ENCODE measurements at places on chromosomes 7 and 10.
A peak's percentile ranks its signal among the peaks of the same experiment; 100 is the strongest.

GRCh38 chr7:46909601-46910051 is 672.3 kb downstream of the TNS3 start:
- DNase-seq = peak; percentile 82

DNA sequence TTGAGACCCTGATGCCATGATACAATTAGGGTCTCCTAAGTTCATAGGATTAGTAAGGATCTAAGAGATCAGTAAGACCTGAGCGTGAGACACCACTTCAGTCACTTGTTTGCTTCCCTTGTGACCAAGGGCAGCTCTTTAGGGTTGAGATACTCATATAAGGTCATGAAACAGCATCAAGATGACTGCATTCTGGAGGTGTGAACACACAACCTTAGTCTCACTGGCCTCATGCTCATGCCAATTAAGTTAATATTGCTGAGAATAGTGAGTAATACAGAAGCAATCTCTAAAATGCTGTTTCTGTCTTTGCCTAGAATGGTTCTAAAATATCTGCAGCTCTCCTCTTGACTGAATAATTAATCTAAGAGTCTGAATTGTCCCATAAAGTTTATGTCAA is 39.6 kb upstream of the KLHL7 start:
- peak; percentile 57 for DNase-seq

DNA sequence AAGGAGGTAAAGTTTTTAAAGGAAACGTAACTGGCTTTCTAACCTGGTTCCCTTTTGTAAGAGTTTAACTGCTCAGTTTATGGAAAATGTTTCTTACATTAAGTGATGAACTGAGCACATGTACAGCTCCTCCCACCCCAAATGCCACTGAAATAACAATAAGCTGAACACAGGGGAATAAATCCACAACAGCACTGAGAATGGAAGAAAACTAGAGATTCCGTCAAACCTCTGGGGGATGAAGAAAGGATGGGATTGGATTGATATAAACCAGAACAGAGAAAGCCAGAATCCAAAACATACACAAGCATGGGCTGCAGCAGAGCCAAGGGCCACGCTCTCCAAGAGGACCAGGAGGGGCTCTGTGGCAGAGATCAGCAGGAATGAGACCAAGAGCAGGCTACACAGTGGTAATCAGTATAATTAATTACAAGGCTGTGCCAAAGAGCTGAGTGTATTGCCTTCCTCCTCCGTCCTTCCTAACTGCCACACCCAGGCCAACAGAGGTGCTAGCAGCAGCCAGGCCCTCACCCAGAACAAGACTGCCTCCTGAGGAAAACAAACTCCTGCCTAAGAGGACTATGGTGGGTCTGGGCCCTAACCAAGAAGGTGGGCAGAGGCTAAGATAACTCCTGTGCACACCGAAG is 73.9 kb downstream of the KIAA1549 start:
- no peak for DNase-seq

DNA sequence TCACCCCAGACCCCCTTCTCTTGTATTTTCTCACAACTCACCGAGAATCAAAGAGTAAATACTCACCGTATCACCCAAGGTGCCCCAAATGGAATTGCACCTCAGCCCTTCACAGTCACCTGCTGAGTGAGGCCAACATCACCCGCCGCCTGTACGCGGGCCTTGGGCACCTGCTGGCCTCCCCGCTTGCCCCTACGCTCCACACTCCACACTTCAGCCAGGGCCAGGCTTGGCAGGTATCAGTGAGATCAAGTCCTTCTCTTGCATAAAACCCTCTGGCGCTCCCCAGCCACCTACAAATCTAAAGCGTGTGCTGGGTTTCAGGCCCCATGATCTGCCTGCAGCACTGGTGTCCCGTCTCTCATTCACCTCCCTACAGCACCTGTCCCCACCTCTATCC is 300.6 kb downstream of the GFRA1 start:
- no peak for DNase-seq

DNA sequence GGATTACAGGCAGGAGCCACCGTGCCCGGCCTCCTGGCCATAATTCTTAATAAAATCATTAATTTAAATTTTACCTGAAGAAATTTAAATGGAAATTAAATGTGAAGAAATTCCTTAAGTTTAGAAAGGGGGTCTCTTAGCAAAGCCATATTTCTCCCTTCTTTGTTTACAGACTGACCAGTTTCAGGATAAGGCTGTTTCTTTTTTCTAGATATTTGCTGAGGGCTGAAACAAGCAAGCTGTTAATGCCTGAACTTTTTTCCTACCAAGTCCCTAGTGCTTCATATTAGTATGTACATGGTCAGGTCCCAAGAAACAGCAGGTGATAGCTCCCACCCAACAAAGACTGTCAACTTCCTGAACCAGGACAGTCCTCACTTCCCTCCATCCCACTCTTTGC is 18.1 kb upstream of the PDIA4 start:
- DNase-seq = no peak

DNA sequence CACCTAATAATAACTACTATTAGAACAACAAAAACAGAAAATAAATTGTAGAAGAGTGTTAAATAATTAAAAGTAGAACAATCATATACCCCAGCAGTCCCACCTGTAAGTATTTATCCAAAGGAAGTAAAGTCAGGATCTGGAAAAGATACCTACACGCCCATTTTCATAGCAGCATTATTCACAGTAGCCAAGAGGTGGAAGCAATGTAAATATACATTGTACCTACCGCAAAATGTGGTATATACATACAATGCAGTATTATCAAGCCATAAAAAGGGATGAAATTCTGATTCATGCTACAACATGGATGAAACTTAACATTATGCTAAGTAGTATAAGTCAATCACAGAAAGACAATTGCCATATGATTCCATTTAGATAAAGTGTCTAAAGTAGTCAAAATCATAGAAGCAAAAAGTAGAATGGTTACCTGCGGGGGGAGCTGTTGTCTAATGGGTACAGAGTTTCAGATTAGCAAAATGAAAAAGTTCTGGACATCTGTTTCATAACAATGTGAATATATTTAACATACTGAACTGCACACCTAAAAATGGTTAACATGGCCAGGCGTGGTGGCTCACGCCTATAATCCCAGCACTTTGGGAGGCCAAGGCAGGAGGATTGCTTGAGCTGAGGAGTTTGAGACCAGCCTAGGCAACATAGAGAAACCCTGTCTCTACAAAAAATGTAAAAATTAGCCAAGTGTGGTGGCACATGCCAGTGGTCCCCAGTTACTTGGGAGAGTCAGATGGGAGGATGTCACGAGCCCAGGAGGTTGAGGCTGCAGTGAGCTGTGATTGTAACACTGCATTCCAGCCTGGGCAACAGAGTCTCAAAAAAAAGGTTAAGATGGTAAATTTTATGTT is 6.0 kb upstream of the TMED4 start:
- DNase-seq = peak; percentile 67

- DNase-seq = no peak
Observed at GRCh38 chr7:138745189-138745588, 44.0 kb upstream of the SVOPL start.

DNA sequence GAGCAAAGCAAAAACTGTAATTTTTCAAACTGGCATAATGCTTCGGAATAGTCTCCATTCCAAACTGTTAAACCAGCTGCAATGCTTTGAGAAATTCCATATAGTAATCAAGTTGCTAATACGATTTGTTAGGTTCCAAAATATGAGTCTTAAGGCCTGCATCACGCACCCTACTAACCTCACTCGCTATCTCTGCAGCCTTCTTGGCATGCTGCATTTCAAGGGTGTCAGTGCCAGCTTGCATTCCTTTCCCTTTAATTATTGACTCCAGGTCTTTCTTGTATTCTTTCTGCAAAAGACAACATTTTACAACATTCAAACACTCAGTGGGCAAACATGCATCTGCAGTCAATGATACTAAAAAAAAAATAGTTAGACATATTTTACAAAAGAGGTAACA is 61.8 kb downstream of the NEBL start:
- no peak for DNase-seq

- DNase-seq = peak; percentile 70
Observed at GRCh38 chr10:85645926-85646711, 720.5 kb downstream of the GRID1 start.

- DNase-seq = peak; percentile 42
Observed at GRCh38 chr10:86775056-86775869, 18.8 kb downstream of the BMPR1A start.

DNA sequence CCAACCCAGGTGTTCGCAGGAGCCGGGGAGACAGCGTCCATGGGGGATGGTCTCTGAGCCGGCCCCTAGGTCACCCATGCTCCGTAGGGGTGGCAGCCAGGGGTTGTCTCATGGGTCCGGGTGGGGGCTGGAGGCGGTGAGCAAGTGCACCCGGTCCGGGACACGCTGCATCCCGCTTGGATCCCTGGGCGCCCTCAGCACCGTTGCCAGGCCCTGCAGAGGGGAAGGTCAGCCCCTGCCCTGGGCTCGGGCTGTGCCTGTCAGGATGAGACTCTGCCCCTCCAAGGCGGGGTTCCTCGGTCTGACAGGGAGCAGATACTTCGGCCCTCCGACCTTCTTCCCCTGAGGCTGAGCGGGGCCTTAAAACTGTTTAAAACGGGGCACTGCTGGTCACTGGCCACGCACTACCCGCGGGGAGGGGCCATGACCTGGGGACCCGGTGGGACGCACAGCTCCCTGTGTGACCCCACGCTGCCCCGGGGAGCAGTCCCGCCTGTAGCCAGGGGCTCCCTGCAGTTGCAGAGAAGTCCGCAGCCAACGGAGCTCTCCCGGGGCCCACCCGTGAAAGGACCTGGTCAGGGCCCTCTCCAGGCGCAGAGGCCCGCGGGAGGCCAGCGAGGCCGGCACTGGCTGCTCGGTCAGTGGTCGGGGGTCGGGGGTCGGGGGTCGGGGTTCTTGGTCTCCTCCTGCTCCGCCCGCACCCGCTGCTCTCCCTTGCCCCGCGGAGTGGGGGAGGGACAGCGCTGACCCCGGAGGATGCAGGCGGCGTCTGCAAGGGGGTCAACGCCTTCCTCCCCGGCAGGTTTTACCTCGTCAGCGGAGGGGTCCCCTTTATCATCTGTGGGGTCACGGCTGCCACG is 33.4 kb upstream of the KNDC1 start:
- DNase-seq = no peak

DNA sequence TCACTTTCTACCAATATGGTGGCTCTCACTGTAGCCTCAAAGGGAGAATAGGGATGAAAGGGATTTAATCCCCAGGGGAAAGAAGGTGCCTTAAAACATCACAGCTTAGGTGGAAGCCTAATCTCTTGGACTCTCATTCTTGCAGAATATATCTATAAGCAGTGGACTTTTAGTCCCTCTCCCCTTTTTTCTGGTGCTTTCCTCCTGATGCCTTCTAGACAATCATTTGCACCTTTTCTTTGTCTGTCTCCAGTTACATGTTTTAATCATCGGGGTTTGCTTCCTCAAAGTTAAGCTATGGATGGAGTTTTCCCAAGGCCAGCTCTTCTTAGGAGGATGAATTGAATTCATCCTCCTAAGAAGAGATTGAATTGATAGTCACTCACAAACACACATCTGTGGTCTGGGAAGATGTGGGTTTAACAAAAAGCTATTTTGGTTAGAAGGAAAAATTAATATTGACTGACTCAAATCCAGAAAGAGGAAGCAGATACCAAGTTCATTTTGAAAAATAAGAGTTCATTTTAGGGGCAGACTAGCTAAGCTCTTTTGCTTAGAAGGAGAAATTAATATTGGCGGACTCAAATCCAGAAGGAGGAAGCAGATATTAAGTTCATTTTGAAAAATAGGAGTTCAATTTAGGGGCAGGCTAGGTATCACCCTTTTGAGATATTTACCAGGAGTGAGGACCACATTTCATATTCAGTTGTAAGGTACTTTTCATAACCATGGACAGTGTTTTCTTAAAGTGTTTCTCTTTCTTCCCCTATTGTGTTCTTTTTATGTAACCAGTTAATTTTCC is 35.2 kb upstream of the PLEKHS1 start:
- DNase-seq = no peak

DNA sequence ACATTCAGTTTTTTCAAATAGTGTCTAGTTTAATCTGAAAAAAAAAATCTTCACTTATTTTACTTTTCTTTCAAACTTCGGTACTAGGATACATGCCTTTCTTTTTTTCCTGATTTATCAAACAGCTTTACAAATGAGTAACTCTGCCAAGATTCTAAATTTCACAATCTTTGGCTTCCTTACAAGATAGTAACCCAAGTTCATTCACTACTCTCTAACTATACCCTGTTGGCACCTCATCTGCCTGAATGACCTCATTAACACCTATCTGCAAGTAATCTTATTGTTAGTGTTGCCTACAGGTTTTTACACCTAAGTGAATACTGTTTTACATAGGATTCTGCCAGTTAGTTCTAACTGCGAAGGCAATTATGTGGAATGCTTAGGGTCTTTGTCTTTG is 159.8 kb downstream of the FOXP2 start:
- peak; percentile 74 for DNase-seq

- peak; percentile 58 for DNase-seq
Observed at GRCh38 chr10:30581779-30582380, 47.7 kb downstream of the LYZL2 start.

DNA sequence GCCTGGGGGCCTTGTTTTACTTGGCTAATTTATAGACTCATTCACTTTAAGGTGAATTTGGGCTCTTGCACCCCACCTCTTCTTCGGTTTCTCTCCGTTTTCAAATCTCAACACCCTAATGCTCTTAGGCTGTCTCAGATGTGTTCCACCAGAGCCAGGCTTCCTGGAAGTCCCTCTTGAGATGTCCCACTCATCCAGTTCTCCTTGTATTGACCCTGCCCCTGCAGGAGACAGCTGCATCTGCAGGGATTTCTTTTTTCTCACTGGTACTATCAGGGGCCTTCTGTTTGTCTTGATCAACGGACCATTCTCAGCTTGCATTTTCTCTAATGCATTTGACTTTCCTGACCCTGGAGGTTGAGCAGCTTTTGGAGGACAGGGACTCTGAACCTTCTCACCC is 279.5 kb downstream of the GALNT17 start:
- no peak for DNase-seq

- no peak for DNase-seq
Observed at GRCh38 chr10:49649294-49649693, 30.2 kb upstream of the C10orf53 start.

DNA sequence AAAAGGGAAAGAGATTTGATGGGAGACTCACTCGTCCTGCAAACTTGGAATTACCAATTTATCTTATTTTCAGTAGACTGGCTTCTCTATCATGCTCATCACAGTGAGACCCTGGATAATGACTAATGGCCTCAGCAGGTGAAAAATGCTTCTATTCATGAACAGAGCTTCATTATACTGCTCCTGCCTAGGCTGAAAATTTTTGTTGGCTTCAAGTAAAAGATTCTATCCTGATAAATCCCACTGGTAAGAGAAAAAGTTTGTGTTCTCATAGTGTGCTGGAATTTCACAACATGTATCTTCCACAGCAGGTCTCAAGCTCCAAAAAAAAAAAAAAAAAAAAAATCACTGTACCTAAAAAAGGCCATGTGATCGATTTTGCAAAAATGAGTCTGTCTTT is 329.3 kb upstream of the FZD8 start:
- DNase-seq = no peak

- DNase-seq = no peak
Observed at GRCh38 chr7:118621810-118622360, 397.4 kb downstream of the ANKRD7 start.

- no peak for DNase-seq
Observed at GRCh38 chr7:20197837-20198236, 19.3 kb downstream of the MACC1 start.

DNA sequence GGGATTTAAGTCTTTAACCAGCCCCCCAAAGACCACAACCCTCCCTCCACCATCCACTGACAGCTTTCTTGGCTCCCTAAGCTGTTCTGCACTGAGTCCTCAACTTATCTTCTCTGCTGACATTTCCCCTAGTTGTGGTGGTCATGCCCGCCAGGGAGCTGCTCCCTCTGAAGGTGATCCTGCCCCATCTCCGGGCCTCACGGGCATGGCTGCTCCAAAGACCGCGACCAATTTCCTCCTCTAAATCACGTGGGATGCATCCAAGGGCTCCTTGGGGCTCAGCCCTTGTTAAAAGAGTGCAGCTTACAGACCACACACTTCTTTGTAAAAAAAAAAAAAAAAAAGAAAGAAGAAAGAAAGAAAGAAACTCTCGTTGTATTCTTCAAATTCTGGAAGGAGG is 27.1 kb upstream of the KLF6 start:
- DNase-seq = no peak
